ENCODE measurements at places on chromosomes 16 and 17.

- DNase-seq = no peak
Observed at GRCh38 chr17:73343168-73343634, 31.4 kb upstream of the CDC42EP4 start.

DNA sequence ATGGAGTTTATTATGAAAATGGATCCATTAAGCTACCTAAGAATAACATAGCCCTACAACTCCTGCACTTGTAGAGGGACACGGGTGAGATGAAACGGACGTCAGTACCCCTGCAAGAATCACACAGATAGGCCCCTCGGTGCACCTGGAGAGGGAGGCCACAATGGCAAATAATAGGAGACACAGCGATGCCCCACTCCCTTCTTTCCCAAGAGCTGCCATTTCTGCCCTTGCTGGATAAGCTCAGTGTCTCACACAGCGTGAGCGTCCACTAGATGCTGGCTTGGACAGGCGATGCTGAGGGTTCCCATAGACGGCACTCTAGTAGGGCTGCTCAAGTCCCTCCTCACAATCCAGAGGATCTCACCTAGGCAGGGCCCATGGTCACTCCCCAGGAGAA lies 67.8 kb downstream of the ADCY9 start:
- no peak for DNase-seq

DNA sequence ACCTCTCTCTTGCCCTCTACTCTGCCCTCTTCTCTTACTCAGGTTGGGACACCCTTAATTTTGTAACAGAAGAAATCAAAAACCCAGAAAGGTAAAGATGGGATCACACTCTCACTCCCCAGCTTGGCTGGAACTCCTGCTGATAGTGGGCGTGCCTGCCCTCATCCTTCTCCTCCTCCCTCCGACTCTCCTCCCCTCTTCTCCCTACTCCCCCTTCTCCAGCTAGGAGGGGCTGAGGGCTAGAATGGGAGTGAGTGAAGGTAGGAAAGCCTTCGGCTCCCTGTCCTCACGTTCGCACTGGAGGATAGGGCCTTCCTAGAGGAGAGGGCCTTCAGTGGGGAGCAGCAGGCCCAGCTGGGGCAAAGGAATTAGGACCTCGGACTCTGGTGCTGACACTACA lies 20.3 kb downstream of the SLC7A6OS start:
- DNase-seq = no peak

GRCh38 chr16:88785106-88785924 lies at the start of gene PIEZO1:
TSS of gene PIEZO1 (minus strand) at chr16:88785220. CDS start at chr16:88784964, 256 bp downstream.
- DNase-seq = peak; percentile 83

DNA sequence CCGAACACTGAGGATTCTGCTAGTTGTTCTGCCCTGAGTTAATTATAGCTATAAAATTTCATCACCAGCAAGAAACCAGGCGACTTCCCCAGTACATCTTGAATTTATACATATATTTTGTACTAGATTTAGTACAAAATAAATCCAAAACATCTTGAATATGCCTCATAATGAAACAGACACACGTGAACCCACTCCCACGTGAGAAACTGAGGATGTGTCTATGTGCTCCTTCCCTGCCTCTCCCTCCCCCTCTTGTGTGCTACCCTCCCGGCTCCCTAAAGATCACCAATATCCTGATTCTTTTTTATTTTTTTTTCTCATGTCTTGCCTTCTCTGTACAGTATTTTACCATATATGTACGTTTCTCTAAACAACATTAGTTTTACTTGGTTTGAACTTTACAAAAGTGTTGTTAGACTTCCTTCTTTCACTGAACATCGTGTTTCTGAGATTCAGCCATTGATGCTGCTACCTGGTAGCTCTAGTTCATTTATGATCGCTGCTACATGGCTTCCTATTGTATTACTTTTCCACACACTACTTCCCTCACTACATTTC lies 1.1 kb upstream of the LCMT1 start:
- DNase-seq = no peak

DNA sequence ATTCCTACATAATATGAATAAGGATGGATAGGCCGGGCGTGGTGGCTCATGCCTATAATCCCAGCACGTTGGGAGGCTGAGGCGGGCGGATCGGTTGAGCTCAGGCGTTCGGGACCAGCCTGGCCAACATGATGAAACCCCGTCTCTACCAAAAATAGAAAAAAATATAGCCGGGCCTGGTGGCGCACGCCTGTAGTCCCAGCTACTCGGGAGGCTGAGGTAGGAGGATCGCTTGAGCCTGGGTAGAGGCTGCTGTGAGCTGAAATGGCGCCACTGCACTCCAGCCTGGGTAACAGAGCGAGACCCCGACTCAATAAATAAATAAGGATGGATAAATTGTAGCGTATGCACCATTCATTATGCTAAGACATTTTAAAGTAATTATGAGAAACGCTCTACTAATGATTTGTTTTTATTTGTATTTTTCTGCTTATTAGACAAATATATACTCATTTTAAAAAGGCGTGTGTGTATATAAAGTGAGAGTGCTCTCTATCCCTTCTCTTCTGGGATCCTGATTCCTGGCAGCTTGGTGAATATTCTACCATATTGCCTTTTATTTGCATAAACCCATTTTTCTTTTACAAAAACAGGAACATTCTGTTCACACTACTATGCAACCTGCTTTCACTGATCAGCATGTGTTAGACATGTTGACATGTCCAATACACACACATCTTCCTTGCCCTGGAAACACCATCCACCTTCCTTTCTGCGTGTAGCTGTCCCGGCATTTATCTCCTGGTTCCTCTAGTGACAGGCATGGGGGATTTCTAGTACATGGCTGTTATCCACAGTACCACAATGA lies 26.4 kb downstream of the DDX19A start:
- no peak for DNase-seq

- no peak for DNase-seq
Observed at GRCh38 chr16:66391726-66392670, 25.5 kb downstream of the CDH5 start.

DNA sequence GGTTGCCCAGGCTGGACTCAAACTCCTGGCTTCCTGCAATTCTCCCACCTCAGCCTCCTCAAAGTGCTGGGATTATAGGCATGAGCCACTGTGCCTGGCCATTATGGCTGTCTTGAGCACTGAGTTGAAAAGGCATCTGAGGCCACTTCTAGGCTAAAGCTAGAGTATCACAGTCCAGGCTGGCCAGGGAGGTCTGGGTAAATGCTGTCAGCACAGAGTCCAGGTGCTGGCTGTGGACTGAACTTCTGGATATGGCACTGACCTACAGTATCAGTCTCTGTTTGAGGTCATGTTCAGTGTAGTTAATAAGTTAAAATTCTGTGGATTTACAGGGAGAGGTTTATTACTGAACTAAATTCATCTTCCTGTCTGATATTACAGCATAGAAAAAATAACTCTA lies 222.5 kb upstream of the TOM1L1 start:
- DNase-seq = no peak

- DNase-seq = no peak
Observed at GRCh38 chr17:68491381-68492231, 20.6 kb upstream of the PRKAR1A start.

DNA sequence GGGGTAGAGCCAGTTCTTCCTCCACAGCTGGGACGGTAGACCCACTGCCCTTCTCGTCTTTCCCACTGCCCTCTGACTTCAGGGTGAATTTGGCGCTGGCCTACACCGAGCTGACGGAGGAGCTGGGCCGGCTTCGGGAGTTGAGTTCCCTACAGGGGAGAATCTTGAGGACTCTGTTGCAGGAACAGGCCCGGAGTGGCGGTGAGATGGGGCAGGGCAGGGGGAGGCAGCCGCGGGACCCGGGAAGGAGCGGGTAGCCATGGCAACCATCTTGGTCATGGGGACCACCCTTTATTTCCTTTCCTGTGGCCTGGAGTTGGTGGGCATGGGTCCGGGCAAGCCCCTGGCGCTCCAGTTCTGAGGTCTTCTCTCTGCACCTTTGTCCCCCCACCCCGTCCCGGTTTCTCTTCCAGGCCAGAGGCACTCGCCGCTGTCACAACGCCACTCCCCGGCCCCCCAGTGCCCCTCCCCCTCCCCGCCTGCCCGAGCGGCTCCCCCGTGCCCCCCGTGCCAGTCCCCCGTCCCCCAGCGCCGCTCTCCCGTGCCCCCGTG lies 14.4 kb downstream of the TBKBP1 start:
- DNase-seq = no peak

GRCh38 chr16:20933589-20933988 lies 33.0 kb downstream of the LYRM1 start:
- DNase-seq = no peak

DNA sequence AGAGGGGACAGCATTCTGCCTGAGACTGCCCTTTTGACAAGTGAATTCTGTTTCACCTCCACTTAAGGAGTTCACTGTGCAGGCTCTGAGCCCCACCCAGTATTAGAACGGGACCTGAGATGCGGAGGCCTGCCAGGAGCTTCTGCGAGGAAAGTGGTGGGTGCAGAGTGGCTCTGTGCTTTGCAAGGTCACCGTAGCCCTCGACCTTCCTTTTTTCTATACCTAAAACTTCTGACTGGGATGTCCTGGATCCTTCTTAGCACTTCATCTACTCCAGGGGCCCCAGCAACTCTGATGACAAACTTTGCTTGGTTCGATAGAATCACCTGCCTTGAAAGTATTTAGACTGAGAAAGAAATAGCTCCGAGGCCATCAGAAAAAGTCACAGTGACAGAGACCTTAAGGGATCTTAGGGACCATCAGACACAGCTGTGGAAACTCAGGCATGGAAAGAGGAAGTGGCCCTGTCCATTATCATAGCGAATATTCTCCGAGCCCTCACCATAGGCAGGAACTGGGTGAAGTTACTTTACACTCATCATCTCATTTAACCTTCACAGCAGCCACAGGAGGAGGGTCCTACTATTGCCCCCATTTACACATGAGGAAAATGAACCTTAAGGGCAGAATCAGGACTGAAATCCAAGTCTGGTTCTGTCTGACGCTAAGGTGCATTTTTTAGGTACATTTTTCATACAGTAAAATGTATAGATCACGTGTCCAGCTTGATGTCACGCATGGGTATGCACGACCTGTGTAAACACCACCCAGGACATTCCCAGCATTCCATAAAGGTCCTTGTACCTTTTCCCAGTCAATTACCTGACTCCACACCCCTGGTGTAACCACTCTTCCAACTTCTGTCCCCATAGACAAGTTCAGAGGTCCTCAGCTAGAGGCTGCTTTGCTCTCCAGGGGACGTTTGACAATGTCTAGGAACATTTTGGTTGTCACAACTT lies 676 bp upstream of the KRT13 start:
- no peak for DNase-seq

DNA sequence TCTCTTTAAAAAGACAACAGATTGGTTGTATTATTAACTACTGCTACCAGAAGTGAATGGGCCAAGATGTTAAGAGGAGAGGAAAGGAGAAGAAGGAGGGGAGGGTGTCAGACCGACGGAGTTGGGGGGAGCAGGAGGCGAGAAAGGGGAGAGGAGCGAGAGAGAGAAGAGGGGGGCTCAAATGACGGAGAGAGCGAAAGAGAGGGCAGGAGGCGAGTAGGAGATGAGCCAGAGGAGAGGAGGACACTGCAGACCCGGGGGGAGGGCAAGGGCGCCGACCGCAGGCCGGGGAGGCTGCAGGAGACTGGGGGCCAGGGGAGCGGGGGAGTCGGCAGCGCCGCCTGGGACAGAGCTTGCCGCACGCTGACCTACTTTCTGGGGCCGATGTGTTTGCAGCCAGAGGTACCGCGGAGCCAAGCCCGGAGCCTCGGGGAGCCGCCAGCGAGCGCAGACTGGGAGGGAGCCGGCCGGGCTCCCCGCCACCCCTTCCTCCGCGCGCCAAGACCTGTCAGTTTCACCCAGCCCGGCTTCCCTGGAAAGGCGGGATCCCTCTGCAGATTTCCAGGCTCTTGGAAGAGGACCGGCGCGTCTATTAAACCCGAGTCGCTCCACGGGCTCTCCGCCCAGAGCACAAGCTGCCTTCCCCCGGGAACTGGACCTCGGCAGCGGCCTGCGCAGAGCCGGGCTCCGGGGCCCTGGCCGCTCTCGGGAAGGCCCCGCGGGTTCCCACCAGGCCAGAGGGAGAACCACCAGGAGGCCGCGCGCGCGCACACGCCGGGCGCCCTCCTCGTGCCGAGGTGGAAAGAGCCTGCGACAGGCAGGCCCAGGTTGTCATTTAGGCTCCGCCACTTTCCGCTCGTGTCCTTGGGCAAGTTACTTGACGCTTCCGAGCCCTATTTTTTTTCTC lies 74.6 kb downstream of the CMC2 start:
- peak; percentile 1 for DNase-seq

DNA sequence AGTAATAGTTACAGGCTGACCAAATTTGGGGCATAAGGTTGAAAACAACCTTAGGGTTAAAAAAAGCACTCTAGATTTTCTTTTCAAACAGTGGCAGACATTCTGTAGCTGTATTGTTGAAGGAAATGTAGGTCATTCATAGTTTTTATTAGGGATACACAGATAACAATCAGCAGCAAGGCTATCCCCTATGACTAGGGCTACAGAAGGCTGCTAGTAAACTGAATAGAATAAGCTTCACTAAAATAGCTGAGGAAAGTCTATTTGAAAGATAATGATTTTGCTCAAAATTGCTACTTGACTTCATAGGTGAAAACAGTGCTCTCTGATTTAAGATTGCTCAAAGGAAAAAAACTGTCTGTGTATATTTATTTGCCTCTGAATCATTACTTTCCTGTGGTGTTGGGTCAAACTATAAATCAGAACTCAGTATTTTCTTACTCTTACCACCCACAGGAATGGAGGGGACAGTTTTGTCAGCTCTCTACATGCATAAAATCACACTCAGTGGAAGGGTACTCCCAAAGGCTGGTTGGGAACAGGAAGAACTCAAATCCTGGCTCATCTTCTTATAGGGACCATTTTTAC lies 24.8 kb downstream of the RPGRIP1L start:
- DNase-seq = no peak

- no peak for DNase-seq
Observed at GRCh38 chr16:55487048-55487803, 8.2 kb downstream of the MMP2 start.

- DNase-seq = peak; percentile 68
Observed at GRCh38 chr17:17783116-17783824, 53.5 kb downstream of the SREBF1 start.

DNA sequence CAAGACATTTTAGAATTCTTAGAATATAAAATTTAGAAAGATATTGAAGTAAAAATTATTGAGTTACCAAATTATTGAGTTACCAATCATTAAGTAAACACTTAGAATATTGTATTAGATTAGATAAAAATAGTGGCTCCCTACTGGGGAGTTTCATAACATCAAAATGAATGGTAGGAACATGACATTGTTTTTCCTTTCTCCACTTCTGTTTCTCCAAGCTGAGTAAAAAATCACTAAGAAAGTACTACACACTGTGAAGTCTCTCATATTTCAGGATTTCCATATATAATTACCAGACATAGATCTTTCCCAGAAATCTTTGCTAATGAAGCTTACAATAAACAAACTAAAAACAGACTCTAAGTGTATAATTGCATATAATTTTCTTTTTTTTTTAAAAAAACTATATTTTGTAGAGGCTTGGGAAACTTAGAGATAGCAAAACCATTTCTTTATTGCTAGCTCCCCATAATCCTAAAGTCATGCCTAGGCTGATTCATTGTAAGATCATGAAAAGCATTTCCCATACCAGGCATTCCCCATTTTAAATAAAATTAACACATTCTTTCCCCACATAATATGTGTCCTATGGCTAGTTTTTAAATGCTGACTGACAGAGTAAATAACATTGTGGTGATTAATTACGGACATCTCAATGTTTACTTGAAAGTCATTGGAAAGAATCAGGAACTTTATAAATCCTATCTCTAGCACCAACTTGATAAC lies 1408.7 kb upstream of the GOT2 start:
- DNase-seq = no peak

Measured in CD4-positive, alpha-beta T cell treated with Interleukin-4 for 1 hour (primary cell).